ENCODE measurements at places on chromosomes 6 and 20.

GRCh38 chr20:60254901-60255411 lies 296.7 kb downstream of the CDH26 start:
- no peak overlapping the region for H3K27ac ChIP-seq
- no peak for DNase-seq
- H3K4me3 ChIP-seq = no peak overlapping the region
- H3K4me1 ChIP-seq = no peaks in the 10 kb centered on the region

DNA sequence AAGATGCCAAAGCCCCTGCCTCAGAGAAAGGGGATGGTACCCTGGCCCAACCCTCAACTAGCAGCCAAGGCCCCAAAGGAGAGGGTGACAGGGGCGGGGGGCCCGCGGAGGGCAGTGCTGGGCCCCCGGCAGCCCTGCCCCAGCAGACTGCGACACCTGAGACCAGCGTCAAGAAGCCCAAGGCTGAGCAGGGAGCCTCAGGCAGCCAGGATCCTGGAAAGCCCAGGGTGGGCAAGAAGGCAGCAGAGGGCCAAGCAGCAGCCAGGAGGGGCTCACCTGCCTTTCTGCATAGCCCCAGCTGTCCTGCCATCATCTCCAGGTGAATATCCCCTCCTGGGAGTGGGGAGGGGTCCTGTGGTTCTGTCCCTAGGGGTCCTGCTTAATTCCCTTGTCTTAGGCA lies 1.1 kb downstream of the MYLK2 start:
- peaks cover 6% of the 10 kb centered on the region for H3K27me3 ChIP-seq
- H3K4me1 ChIP-seq = peaks cover 8% of the 10 kb centered on the region
- no peak for DNase-seq
- peaks cover 3% of the 10 kb centered on the region for H3K36me3 ChIP-seq

- peak overlapping the region; percentile 31 for H3K4me3 ChIP-seq
- peaks cover 58% of the 10 kb centered on the region for H3K4me1 ChIP-seq
- DNase-seq = no peak
- peaks cover 32% of the 10 kb centered on the region for H3K36me3 ChIP-seq
- H3K27me3 ChIP-seq = no peaks in the 10 kb centered on the region
These were observed 4.0 kb downstream of the PKIG start for GRCh38 chr20:44586289-44586911.

- no peak overlapping the region for H3K4me3 ChIP-seq
- H3K36me3 ChIP-seq = no peaks in the 10 kb centered on the region
- no peak for DNase-seq
- H3K4me1 ChIP-seq = peaks cover 30% of the 10 kb centered on the region
- H3K27ac ChIP-seq = no peak overlapping the region
- H3K27me3 ChIP-seq = no peaks in the 10 kb centered on the region
These were observed 78.1 kb upstream of the HEY2 start for GRCh38 chr6:125671323-125671722.

GRCh38 chr6:20497216-20498040 lies 36.8 kb upstream of the CDKAL1 start:
- DNase-seq = no peak
- H3K4me3 ChIP-seq = no peak overlapping the region
- peaks cover 4% of the 10 kb centered on the region for H3K4me1 ChIP-seq
- no peaks in the 10 kb centered on the region for H3K27me3 ChIP-seq

DNA sequence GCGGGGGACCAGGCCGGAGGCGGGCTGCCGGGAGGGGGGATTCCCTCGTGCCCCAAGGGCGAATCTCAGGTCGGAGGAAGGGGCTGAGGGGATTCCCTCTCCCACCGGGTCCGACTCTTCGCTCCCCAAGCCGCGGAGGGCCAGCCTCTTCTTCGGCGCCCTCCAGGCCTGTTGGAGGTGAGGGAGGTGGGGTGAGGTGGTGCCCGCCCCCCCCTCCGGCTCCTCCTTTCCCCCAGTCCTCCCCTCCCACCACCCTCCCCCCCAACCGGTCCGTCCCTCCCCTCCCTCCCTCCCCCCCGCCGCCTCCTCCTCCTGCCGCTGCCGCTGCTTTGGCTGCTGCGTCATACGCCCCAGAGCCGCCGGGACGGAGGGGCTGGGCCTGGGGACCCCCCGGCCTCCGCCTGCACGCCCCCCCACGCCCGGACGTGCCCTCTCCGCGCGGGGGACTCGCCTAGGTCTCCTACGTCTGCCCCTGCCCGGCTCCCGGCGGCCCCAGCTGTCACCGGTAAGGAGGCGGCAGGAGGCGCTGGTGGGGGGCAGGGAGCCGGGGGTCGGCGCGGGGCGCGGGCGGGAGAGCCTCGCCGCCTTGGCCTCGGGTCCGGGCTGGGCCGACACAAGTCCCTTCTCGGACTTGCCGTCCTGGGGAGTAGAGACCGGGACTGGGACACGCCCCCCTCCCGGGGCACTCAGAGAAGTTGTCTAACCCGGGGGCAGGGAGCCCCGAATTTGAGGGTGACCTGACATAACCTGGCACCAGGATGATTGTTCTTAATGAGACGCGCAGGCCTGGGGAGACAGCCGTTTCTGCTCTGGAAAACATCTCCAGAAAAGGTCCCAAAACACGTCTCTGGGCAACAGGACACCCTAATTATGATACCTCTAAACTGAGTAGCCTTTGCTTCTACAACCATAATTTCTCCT lies at the start of gene PHF1:
PHF1 (plus strand) TSS at position 304 of the 921 bp plus-strand sequence. CDS start 1,250 bp downstream, outside the sequence.
- H3K36me3 ChIP-seq = peaks cover 33% of the 10 kb centered on the region
- H3K27ac ChIP-seq = peak within 1 kb of the TSS; percentile 96
- peaks cover 25% of the 10 kb centered on the region for H3K27me3 ChIP-seq
- DNase-seq = peak; percentile 64
- peaks cover 30% of the 10 kb centered on the region for H3K4me1 ChIP-seq
- H3K4me3 ChIP-seq = peak within 1 kb of the TSS; percentile 93

DNA sequence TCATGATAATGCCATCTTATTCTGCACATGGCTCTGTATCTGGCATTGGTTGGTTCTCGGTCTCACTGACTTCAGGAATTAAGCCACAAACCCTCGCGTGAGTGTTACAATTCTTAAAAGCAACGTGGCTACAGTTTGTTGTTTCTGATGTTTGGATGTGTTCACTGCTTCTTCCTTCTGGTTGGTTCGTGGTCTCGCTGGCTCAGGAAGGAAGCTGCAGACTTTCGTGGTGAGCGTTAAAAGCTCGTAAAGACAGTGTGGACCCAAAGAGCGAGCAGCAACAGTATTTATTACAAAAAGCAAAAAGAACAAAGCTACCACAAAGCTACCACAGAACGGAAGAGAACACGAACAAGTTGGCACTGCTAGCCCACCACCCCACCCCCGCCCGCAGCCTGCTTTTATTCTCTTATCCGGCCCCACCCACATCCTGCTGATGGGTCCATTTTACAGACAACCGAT lies 51.1 kb downstream of the MYLIP start:
- H3K4me3 ChIP-seq = no peak overlapping the region
- no peak overlapping the region for H3K27ac ChIP-seq

DNA sequence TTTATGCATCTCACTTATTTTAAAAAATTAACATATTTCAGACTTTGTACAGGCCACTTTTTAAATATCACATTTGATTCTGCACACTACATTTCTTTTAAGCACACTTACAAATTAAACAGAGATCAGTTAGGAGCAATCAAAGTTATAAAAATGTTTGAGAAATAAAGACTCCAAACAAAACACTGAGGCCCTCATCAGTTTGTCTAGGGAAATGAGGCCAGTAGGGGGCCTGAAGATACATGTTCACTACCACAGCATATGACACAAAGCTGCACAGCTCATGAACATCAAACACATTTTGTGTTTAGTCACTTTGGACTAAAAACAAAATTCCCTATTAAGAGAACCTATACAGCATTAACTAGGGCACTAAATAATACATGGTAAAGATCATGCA lies 180.5 kb downstream of the PDE7B start:
- H3K27ac ChIP-seq = no peak overlapping the region
- DNase-seq = peak; percentile 18
- H3K4me3 ChIP-seq = no peak overlapping the region
- H3K4me1 ChIP-seq = peaks cover 19% of the 10 kb centered on the region

DNA sequence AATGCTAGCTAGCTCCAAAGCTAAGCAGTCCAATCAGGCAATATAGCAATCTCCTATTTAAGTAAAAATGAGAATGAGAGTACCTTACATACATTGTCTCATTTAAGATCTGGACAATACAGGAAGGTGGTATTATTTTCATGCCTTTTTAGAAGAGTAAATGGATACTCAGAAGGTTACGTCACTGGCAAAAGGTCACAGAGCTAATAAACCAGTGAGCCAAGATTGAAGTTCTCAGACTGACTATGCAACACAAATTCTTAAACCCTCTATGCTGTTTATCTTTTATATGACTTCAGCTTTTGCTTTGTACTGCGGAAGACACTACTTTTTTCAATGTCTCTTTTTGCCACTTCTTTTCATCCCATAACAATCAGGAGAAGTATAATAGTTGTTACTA lies 135.2 kb upstream of the PRL start:
- no peaks in the 10 kb centered on the region for H3K27me3 ChIP-seq
- H3K4me1 ChIP-seq = peaks cover 4% of the 10 kb centered on the region
- DNase-seq = no peak

DNA sequence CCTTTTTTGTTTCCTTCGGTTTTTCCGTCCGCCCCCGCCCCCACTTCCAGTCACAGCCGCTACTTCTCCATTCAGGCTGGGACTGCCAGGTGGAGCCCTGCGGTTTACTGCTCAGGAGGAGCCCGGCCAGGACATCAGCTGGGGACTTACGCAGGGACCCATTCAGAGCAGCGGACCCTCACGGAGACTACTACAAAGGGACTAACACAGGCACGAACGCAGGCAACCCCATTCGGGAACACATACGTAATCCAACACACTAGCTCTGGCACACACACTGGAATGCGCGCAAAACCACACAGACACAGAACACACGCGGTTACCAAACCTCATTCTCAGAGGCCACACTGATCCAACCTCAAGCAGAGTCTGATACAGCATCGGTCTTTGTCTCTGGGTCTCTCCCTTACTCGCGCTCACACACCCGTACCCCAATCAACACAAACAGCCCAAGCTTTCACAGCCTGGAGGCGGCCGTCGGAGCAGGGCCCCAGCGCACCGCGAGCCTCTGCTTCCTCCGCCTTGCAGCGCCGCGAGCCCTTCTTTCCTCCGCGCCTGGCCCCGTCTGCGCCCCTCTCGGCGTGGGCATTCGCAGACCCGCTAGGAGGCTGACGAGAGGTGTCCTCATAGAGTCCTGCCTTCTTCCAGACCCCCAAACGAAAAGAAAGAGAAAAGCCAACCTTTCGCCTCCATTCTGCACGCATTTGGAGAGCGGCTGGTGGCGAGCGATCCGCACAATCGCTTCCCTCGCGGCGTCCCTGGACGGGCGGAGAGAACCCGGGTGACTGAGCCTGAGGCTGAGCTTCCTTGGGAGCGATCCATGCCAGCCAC lies 1.1 kb upstream of the SLC32A1 start:
- DNase-seq = peak; percentile 25
- peaks cover 45% of the 10 kb centered on the region for H3K27me3 ChIP-seq
- peaks cover 62% of the 10 kb centered on the region for H3K4me1 ChIP-seq
- H3K4me3 ChIP-seq = peak overlapping the region; percentile 85

GRCh38 chr6:161376367-161376766 lies 102.5 kb upstream of the AGPAT4 start:
- H3K4me3 ChIP-seq = no peak overlapping the region
- peaks cover 7% of the 10 kb centered on the region for H3K4me1 ChIP-seq
- no peaks in the 10 kb centered on the region for H3K36me3 ChIP-seq
- H3K27ac ChIP-seq = no peak overlapping the region
- H3K27me3 ChIP-seq = no peaks in the 10 kb centered on the region
- DNase-seq = no peak

- H3K27ac ChIP-seq = no peak overlapping the region
- DNase-seq = no peak
- no peaks in the 10 kb centered on the region for H3K36me3 ChIP-seq
- H3K4me1 ChIP-seq = peaks cover 21% of the 10 kb centered on the region
- no peaks in the 10 kb centered on the region for H3K27me3 ChIP-seq
These were observed 5.1 kb upstream of the HLA-DMB start for GRCh38 chr6:32945953-32946352.

DNA sequence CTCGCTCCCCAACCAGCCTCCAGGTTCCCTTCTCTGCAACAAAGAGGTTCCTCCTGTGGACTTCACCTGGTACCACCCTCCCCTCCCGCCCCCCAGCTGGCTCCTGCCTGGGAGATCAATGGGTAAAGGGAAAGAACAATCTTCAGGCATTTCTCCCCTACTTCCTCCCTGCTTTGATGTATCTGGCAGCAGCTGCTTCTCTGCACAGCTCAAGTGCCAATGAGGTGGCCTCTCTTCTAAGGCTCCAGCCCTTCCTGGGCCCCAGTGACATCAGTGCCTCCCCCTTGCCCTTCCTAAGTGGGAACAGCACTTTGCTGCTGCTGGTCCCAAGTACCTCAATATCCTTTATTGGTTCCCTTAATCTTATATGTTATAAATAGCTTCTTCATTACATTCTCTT lies 23.5 kb downstream of the MOCS1 start:
- peaks cover 22% of the 10 kb centered on the region for H3K36me3 ChIP-seq
- H3K4me3 ChIP-seq = no peak overlapping the region
- H3K27ac ChIP-seq = no peak overlapping the region
- no peaks in the 10 kb centered on the region for H3K4me1 ChIP-seq
- H3K27me3 ChIP-seq = peaks cover 6% of the 10 kb centered on the region

DNA sequence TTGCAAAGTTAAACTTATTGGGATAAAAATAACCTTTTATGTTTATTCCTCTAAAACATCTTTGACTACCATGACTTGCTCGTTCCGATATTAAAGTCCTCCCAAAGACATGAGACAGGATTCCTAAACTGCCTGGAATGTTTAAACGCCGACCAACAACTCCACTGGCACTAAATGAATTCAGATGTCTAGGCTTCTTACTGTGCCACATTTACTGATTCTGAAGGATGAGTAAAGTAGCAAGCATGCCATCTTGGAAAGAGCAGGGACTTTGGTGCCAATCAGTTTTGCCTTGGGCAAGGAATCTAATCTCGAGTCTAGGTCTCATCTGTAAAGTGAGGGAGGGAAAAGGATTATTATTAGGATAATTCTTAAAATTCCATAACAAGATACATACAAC lies 25.3 kb downstream of the MBOAT1 start:
- peaks cover 24% of the 10 kb centered on the region for H3K36me3 ChIP-seq
- H3K27me3 ChIP-seq = peaks cover 1% of the 10 kb centered on the region
- peaks cover 13% of the 10 kb centered on the region for H3K4me1 ChIP-seq
- no peak for DNase-seq
- no peak overlapping the region for H3K4me3 ChIP-seq

DNA sequence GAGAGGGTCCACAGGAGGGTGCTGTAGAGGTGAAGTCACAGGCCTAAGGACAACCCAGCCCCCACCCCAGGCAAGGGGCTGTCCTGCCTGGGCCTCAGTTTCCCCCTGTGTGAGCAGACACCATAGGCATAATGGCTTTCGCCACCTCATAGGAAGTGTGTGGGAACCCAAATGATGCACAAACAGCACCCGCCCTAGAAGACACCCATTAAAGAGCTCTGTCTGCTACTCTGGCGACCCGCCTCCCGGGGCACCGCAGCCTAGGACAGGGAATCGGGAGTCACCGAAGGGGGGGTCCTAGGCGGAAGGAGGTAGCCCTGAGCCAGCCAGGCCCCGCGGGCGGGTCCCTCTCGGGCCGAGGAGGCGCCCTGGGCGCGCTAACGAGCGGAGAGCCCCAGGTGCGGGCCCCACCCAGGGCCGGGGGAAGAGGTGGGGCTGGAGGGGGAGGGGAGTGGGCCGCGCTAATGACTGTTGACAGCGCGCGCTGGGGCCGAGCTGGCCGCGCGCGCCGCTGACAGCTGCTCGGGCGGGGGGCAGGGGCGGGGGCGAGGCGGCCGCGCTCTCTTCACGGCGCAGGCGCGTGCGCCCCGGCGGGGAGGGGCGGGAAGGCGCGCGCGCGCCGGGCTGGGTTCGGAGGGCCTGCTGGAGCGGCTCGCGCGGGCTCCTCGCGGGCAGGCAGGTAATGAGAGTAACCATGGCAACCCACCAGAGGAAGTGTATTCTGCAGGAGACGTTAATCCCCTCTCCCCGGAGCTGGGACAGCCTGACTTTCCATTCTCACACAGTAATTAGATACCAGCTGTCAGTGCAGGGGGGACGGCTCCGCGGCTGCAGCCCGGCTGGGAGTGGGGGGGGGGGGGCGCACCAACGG lies 48.9 kb downstream of the NOL4L start:
- H3K27me3 ChIP-seq = peaks cover 4% of the 10 kb centered on the region
- no peak overlapping the region for H3K27ac ChIP-seq
- peaks cover 36% of the 10 kb centered on the region for H3K4me1 ChIP-seq
- H3K4me3 ChIP-seq = peak overlapping the region; percentile 57

All from endothelial cell (in vitro differentiated cells).